ENCODE measurements at places on chromosomes 3 and 15.

DNA sequence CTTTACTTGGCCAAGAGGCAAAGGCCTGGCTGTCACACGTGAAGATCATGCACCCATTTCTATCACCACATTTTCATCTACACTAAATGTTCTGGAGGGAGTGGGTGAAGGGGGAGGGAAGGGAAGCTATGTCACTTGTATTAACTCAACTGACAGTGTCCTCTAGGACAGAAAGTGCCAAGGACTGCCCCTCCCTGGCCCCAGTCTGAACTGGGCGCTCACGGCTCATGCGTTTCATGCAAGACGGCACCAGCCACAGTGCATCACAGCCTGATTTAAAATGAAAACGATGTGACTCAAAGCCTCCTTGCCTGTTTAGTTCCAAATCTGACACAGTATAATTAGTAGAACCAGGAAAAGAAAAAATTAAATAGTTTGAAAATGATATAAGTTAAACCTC lies 20.8 kb upstream of the RAD18 start:
- DNase-seq = no peak

GRCh38 chr3:189108735-189109134 lies 63.0 kb upstream of the TPRG1 start:
- no peak for DNase-seq

DNA sequence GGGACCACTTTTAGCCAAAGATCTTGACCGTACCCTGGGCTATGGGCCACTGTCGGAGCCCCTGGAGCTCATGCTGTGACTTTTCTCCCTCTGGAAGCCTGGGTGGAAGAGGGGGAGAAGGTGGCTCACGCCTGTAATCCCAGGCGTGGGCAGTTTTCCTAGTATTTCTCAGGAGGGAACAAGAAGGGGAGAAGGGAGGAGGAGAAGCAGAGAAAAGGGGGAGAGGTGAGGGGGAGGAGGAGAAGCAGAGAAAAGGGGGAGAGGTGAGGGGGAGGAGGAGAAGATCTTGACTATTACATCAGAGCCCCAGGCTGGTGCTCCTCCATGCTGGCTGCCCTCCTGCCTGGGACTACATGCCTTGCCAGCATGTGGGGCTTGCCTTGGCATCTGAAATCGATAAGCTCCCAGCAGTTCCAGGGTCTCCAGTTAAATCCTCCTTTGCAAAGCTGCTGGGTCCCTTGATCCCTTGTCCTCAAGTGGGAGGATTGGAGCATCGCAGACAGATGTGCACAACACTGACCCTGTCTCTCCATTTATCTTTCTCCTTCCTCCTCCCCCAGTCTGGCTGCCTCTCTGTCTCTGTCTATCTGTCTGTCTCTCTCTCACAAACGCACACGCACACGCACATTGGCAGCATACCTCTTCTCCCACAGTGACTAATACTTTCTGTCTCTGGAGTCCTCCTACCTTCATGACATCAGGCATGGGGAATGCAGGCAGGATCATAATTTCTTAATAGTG lies 41.6 kb downstream of the MRAS start:
- no peak for DNase-seq

DNA sequence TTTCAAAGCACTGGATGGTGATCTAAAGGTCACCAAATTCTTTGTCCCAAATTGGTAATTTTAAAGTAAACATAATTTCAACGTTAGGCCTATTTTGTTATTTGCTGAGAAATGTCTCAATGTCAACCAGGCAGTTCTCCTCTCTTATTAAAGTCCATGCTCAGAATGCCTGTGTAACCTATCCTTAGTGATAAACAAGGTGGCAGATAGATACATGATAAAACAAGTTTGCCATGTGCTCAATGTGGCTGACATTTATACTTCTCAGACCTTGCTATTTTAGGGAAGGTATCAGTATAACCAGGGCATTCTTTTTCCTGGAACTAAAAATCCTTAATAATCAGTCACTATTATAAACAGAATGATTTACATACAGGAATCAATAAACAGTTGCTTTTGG lies 8.5 kb downstream of the MBNL1 start:
- DNase-seq = no peak

DNA sequence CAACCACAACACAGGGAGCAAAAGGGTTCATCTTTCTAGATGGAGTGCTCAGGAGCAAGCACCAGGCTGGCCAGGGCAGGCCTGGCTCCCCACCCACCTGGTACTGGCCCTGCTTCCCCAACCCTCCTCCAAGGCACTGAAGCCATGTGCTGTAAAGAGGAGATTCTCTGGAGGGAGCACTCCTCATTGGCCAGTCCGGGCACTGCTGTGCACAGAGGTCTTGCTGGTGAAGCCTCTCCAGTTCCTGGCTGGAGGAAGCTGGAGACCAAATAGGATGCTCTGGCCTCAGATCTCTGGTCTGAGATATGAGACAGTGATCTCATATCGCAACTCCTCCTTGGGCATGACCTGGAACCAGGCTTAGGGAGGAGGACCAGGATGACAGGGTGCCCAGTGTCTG lies 7.7 kb upstream of the SEMA3F start:
- DNase-seq = no peak

DNA sequence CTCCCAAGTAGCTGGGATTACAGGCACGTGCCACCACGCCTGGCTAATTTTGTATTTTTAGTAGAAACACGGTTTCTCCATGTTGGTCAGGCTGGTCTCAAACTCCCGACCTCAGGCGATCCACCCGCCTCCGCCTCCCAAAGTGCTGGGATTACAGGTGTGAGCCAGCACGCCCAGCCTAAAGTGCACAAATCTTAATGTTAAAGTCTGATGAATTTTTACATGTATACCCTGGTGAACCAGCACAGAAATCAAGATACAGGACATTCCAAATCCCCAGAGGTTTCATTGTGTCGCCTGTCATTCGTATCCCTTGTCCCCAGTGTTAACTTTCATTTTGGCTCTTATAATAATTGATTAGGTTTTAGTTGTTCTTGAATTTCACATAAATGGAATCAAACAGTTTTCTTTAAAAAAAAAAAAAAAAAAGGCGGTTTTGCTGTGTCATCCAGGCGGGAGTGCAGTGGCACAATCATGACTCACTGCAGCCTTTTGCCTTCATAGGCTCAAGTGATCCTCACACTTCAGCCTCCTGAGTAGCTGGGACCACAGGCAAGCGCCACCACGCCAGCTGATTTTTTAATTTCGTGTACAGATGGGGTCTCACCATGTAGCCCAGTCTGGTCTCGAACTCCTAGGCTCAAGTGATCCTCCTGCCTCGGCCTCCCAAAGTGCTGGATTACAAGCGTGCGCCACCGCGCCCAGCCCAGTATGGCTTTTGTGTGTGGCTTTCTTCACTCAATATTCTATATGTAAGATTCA lies 1.5 kb upstream of the TM4SF19 start:
- DNase-seq = no peak

DNA sequence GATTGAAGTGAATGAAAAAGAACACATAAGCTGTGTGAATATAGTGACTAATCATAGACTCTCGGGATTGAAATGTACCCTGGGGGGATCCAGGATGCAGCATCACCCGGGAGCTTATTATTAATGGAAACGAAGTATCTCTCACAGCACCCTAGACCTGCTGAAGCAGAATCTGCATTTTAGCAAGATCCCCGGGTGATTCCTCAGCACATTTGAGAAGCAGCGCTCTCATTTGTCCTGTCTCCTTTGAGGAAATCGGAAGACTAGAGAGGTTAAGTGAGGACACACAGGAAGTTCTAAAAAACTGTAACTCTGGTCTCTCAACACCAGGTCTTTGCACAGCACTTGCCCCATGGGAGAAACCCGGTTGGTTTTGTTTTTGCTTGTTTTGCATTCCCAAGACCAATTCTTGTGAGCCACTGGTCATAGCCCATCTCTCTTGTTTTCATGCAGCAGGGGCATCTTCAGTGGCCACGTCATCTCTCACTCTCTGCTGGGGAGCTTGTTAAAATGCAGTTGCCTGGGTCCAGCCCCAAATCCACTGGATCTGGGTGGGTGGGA lies 30.2 kb downstream of the ZNF710 start:
- peak; percentile 75 for DNase-seq

- no peak for DNase-seq
Measured at GRCh38 chr3:128275316-128276145, 122.2 kb downstream of the EEFSEC start.

DNA sequence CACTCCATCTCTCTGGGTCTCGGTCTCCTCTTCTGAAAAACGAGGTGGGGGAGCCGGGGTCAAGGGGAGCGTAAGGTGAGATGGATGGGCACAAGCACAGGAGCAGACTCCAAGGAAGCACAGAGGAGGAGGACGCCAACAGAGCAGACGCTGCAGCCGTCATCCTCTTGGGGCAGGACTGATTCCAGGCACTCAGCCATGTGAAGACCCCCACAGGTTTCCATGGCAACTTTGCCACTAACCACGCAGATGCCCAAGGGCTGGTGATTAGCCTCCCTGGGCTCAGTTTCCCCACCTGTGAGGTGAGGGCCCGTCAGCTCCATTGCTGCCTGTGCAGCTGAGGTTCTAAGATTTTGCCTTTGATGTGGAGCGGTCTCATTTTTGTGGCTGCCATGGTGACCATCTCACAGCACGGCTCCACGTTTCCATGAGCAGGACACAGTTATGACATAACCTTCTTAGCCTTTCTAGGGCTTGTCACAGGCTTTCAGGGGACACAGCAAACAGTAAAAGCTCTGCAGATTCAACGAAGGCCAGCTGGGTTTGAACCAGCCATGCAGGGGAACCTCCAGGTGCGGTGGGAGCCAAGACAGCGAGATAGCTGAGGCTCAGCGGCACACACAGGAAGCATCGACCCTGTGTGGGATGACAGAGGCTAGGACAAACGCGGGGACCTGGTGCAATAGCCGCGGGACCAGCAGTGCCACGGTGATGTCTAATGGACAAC lies 170.3 kb downstream of the NUP210 start:
- no peak for DNase-seq

GRCh38 chr3:87073496-87074145 lies 82.7 kb upstream of the VGLL3 start:
- DNase-seq = no peak

DNA sequence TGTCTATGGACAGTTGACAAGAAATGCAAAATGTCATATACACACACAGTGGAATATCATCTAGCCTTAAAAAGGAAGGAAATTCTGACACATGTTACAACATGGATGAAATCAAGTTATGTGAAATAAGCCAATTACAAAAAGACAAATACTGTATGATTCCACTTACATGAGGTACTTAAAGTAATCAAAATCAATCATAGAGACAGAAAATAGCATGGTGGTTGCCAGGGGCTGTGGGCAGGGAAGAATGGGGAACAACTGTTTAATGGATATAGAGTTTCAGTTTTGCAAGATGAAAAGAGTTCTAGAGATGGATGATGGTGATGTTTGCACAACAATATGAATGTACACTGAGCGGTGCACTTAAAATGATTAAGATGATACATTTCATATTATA lies 613.8 kb upstream of the ZNF385D start:
- no peak for DNase-seq

- no peak for DNase-seq
Measured at GRCh38 chr3:64675687-64676247, 12.0 kb downstream of the ADAMTS9 start.

- no peak for DNase-seq
Measured at GRCh38 chr3:112136959-112137693, 4.1 kb upstream of the GCSAM start.

DNA sequence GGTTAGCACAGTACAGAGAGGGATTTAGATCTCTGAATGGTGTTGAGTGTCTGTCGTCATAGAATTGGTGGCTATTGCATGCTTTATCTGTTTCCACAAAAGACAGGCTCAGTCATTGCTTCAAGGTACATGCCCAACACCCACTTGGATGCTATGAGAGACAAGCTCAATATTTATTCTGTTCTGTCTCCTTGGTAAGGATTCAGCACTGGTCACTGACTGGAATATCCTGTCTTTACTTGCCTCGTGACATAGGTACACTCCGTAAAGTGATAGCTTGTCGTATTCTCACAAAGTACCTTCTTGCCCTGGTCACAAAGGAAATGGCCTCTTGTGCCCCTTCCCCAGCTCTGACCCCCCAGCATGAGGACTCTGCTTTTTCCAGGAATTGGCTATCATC lies 72.8 kb upstream of the CTNNB1 start:
- DNase-seq = no peak

DNA sequence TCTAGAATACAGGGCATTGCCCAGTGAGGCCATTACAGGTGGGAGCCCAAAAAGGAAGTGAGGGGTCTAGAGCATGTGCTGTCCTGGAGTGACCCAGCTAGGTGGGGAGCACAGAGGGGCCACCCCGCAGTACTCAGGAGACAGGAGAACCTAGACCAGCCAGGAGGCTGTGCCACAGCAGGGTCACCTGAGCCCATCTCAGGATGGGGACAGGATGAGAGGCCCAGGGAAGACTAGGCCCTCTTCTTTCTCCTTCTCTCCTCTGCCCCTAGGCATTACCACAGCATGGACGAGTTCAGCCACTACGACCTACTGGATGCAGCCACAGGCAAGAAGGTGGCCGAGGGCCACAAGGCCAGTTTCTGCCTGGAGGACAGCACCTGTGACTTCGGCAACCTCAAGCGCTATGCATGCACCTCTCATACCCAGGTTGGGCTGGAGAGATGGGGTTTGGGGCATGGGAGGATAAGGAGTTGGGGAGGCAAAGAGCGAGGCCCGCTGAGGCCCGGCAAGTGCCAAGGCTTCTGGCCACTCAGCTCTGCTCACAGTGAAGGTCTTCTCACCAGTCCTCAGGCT lies 20.6 kb downstream of the LOXL1 start:
- DNase-seq = no peak

- DNase-seq = no peak
Measured at GRCh38 chr15:65819563-65819960, 27.5 kb upstream of the DENND4A start.
